ENCODE measurements at places on chromosomes 6 and 20.

DNA sequence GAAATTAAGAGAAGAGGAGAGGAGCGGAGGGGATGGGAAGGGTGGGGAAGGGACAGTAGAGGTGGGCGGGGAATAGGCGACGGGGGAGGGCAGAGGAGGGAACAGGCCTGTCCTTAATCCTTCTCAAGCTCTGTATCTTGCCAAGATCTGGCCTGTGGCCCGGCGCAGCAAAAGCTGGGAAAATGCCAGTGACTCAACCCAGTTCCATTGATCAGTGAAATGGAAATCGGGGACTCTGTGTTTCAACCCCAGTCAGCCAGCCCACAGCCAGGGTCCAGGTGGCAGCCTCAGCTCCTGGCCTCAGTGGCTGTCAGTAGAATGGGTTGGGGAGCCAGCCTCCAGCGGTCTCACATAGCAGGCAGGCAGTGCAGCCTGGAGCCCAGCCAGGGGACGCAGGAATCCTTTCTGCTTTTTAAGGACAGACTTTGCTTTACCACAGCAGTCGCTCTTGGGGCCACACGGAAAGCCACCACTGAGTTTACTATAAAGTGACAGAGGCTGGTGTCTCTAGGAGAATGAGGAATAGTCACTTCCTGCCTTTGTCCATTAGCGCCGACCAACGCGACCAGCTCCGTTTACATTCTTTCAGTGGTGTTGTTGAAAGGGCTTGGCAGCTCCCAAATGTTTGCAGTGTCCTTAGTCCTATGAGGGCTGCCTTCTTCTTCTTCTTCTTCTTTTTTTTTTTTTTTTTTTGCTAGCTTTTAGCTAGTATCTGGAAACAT lies 128.0 kb downstream of the RIN2 start:
- peak overlapping the region; percentile 98 for H3K27ac ChIP-seq
- H3K27me3 ChIP-seq, result no peaks in the 10 kb centered on the region
- no peaks in the 10 kb centered on the region for H3K36me3 ChIP-seq
- peaks cover 50% of the 10 kb centered on the region for H3K4me1 ChIP-seq

GRCh38 chr6:166770216-166771116 lies 143.4 kb upstream of the RPS6KA2 start:
- no peak overlapping the region for H3K4me3 ChIP-seq
- H3K4me1 ChIP-seq, result peaks cover 5% of the 10 kb centered on the region
- no peaks in the 10 kb centered on the region for H3K36me3 ChIP-seq

DNA sequence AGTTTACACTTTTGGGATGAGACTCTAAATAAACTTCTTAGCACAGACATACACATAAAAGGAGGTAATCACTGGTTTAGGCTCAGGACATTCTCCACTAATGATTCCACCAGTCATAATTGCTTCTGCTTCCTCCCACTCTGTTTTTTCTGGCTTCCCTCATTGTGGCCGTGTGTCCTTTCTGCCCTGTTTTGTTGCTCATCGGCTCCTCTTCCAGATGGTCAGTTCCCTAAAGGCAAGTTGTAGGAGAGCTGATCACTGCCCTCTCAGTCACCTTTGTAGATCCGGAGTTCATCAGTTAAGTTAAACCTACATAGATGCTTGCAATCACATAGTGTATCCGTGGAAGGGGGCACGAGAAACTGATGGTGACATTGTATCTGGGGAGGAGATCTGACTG lies 200.5 kb upstream of the ARG1 start:
- no peaks in the 10 kb centered on the region for H3K4me1 ChIP-seq
- no peaks in the 10 kb centered on the region for H3K36me3 ChIP-seq
- H3K4me3 ChIP-seq, result no peak overlapping the region
- H3K27ac ChIP-seq, result no peak overlapping the region
- DNase-seq, result no peak

- peaks cover 9% of the 10 kb centered on the region for H3K27me3 ChIP-seq
- no peak overlapping the region for H3K4me3 ChIP-seq
- H3K36me3 ChIP-seq, result no peaks in the 10 kb centered on the region
- no peak overlapping the region for H3K27ac ChIP-seq
- DNase-seq, result no peak
Observed at GRCh38 chr6:53710788-53711187, 45.2 kb upstream of the KLHL31 start.

- no peak overlapping the region for H3K4me3 ChIP-seq
- H3K4me1 ChIP-seq, result no peaks in the 10 kb centered on the region
- no peak for DNase-seq
- peak overlapping the region; percentile 7 for H3K27ac ChIP-seq
Observed at GRCh38 chr6:43900560-43900915, 130.5 kb downstream of the VEGFA start.

GRCh38 chr20:16063881-16064280 lies 509.4 kb downstream of the KIF16B start:
- H3K36me3 ChIP-seq, result no peaks in the 10 kb centered on the region
- H3K27me3 ChIP-seq, result no peaks in the 10 kb centered on the region
- no peak overlapping the region for H3K27ac ChIP-seq

- no peaks in the 10 kb centered on the region for H3K36me3 ChIP-seq
- peaks cover 6% of the 10 kb centered on the region for H3K4me1 ChIP-seq
- no peak for DNase-seq
Observed at GRCh38 chr20:25859649-25860530, 163.2 kb upstream of the ZNF337 start.

GRCh38 chr6:21438986-21439352 lies 154.6 kb upstream of the SOX4 start:
- DNase-seq, result no peak
- no peak overlapping the region for H3K27ac ChIP-seq
- no peaks in the 10 kb centered on the region for H3K4me1 ChIP-seq

DNA sequence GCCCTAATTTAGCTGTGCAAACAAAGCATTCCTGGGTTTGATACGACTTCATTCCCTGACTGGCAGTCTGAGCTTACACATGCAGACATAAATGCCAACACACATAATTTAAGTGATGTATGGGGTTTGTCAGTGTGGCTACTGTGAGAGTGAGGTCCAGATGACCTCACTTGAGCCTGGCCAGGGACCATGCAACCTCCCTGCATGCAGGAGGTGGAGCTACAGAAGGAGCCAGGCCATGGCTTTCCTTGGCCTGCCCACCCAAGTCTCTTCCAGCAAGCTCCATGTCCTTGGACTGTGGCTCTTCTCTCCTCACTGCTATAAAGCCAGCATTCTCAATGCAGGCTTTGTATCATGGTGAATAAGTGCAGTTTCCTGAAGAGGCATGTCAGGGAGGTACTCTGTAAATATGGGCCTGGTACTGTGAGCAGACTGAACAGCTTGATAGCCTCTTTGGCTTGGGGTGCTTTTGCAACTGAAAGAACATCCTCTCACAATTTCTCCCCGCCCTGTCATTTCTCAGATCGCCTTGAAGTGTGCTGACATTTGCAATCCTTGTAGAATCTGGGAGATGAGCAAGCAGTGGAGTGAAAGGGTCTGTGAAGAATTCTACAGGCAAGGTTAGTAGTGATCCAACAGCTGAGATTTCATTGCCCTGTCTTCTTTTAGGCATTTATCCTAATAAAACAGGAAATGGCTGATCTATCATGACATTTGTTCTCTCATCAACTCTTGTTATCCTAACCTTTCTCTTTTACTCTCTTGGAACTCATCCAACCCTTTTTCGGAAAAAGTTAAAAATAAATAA lies 69.2 kb downstream of the MTFR2 start:
- no peaks in the 10 kb centered on the region for H3K4me1 ChIP-seq
- no peaks in the 10 kb centered on the region for H3K36me3 ChIP-seq
- no peak for DNase-seq
- H3K4me3 ChIP-seq, result no peak overlapping the region
- H3K27ac ChIP-seq, result no peak overlapping the region
- no peaks in the 10 kb centered on the region for H3K27me3 ChIP-seq

DNA sequence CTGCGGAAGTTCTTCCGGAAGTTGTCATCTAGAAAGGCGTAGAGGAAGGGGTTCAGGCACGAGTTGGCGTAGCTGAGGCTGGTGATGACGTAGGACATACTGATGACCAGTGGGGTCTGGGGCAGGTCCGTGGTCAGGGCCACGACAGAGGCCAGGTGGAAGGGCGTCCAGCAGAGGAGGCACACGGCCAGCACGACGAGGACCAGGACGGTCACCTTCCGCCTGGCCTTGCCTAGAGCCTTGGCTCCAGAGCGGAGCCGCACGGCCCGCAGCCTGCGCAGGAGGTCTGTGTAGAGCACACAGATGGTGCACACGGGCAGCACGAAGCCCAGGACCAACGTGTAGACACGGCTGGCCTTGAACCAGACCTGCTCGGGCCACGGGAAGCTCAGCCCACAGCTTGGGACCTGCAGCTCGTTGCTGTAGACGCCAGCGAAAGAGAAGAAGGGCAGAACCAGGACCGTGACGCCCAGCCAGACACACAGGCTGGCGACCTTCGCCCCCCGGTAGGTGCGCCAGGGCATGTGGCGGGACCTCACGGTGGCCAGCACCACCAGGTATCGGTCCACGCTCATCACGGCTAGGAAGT lies 1.4 kb downstream of the NPBWR2 start:
- H3K27ac ChIP-seq, result no peak overlapping the region
- H3K4me1 ChIP-seq, result no peaks in the 10 kb centered on the region
- DNase-seq, result no peak
- H3K4me3 ChIP-seq, result no peak overlapping the region
- no peaks in the 10 kb centered on the region for H3K36me3 ChIP-seq

DNA sequence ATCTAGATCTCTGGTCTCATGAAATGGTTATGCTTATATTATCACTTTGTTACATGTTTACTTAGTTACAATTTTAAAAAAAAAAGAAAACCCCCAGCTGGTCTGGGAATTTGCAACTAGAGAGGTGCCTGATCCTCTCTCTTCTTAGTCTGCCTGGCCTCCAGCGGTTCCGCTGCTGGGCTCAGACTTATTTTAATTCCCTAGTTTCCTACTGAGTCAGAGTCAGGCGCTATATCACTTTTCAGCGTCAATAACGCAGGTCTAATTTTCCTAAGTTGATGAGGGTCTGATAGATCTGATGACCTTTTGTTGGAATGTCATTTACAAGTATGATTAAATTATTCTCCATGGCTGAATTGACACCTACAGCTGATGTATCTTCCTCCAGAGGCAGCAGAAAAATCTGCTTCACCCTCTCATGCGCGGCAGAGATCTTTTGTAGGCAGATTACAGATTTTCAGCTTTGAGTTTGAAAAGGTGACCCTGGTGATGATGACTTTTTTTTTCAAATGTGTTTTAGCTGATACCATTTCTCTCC lies 391.0 kb downstream of the CBLN4 start:
- no peak for DNase-seq
- H3K27me3 ChIP-seq, result no peaks in the 10 kb centered on the region
- H3K4me1 ChIP-seq, result no peaks in the 10 kb centered on the region
- H3K27ac ChIP-seq, result no peak overlapping the region
- no peaks in the 10 kb centered on the region for H3K36me3 ChIP-seq
- H3K4me3 ChIP-seq, result no peak overlapping the region

- DNase-seq, result no peak
- H3K27ac ChIP-seq, result no peak overlapping the region
- no peaks in the 10 kb centered on the region for H3K36me3 ChIP-seq
- no peak overlapping the region for H3K4me3 ChIP-seq
- H3K4me1 ChIP-seq, result no peaks in the 10 kb centered on the region
Observed at GRCh38 chr6:154466139-154466538, 44.3 kb downstream of the CNKSR3 start.

GRCh38 chr6:35174088-35174434 lies 32.9 kb upstream of the TCP11 start:
- H3K4me3 ChIP-seq, result no peak overlapping the region
- H3K27ac ChIP-seq, result no peak overlapping the region
- DNase-seq, result no peak
- no peaks in the 10 kb centered on the region for H3K27me3 ChIP-seq
- no peaks in the 10 kb centered on the region for H3K36me3 ChIP-seq

DNA sequence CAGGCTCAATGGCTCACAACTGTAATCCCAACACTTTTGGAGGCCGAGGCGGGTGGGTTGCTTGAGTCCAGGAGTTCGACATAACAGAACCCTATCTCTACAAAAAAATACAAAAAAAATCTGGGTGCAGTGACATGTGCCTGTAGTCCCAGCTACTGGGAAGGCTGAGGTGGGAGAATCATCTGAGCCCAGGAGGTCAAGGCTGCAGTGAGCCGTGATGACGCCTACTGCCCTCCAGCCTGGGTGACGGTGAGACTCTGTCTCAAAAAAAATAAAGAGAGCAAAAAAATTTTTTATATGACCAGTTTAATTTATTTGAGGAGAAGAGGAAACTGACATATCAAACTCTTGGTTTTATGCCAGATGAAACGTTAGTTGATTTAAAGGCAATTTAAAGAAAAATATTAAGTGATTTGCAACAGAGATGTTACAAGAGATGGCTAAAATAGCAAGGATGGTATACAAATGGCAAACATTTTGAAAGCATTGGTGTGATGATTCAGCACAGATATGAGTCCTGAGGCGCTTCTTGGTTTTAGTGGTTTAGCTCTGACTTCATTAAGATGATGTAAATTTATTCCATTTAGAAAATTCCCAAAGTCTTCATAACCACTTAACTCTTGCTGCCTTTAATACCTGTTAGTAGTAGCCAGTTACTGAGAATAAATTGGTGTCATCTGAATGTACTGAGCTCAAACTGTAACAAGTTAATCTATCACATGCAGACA lies 17.7 kb downstream of the GTF2H5 start:
- H3K27ac ChIP-seq, result no peak overlapping the region
- H3K36me3 ChIP-seq, result 0 out of 2 replicates have a peak, but pooled peaks cover 2% of the 10 kb centered on the region
- DNase-seq, result no peak
- H3K27me3 ChIP-seq, result no peaks in the 10 kb centered on the region
- H3K4me3 ChIP-seq, result no peak overlapping the region

- no peak overlapping the region for H3K27ac ChIP-seq
- no peaks in the 10 kb centered on the region for H3K36me3 ChIP-seq
- no peak overlapping the region for H3K4me3 ChIP-seq
Observed at GRCh38 chr6:51526922-51527321, 560.5 kb downstream of the PKHD1 start.

- no peak for DNase-seq
- H3K36me3 ChIP-seq, result no peaks in the 10 kb centered on the region
- no peak overlapping the region for H3K4me3 ChIP-seq
- no peaks in the 10 kb centered on the region for H3K4me1 ChIP-seq
Observed at GRCh38 chr6:168624948-168625347, 184.0 kb downstream of the SMOC2 start.

GRCh38 chr20:49591217-49591865 lies 23.4 kb upstream of the PTGIS start:
- no peaks in the 10 kb centered on the region for H3K27me3 ChIP-seq
- no peaks in the 10 kb centered on the region for H3K36me3 ChIP-seq

- no peak overlapping the region for H3K27ac ChIP-seq
- H3K27me3 ChIP-seq, result peaks cover 9% of the 10 kb centered on the region
- H3K4me3 ChIP-seq, result no peak overlapping the region
- no peak for DNase-seq
- H3K36me3 ChIP-seq, result no peaks in the 10 kb centered on the region
- H3K4me1 ChIP-seq, result peaks cover 5% of the 10 kb centered on the region
Observed at GRCh38 chr20:38599410-38599882, 2.2 kb upstream of the ARHGAP40 start.

GRCh38 chr6:145199961-145200360 lies 535.4 kb downstream of the EPM2A start:
- H3K4me1 ChIP-seq, result peaks cover 3% of the 10 kb centered on the region
- DNase-seq, result peak; percentile 66
- no peaks in the 10 kb centered on the region for H3K27me3 ChIP-seq
- no peak overlapping the region for H3K4me3 ChIP-seq
- H3K36me3 ChIP-seq, result no peaks in the 10 kb centered on the region

Data from Panc1 (cell line).